ENCODE measurements at places on chromosomes 2 and 18. TPM values are rescaled to one million over a fixed set of nuclear protein-coding genes. Genes with fewer than 3 reads are reported as not detected.

DNA sequence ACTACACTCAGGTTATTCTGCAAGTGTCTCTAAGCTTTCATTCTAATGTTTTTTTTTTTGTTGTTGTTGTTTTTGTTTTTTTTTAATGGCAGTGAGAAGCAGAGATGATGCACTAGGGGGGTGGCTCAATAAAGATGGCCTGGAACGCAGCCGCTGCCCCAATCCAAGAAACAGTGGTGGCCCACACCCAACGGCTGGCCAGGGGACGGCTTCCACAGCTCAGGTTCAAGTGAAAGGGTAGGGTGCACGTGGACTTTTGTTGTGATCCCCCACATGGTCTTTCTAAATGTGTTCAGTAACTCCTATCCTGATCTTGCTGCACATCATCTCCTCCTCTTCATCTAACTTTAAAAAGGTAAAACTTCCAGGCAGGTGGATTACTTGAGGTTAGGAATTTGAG, 190.1 kb downstream of the NDUFA10 start:
- DNase-seq: no peak

GRCh38 chr18:75054046-75054445, 154.9 kb downstream of the PTGR3 start:
- no peak for DNase-seq

DNA sequence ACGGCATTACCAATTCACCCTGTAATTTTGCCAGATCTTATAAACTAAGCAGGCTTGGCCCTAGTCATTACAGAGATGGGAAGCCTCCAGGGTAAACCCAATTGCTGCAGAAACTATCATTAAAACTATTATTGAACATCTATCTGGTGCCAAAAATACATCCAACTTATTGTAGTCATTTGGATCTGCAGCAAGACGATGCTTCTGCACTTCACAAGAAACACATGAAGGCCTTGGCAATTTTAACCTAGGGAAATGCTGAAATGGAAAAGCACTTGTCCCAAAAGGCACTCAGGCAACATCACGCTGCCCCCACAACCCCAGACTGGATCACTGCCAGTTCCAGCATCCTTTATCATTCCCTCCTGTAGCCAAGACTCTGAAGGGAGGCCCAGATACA, 85.3 kb upstream of the ACVR2A start:
- no peak for DNase-seq

GRCh38 chr2:136351684-136352083, 233.7 kb upstream of the CXCR4 start:
- no peak for DNase-seq

- no peak for DNase-seq
These were observed 18.6 kb downstream of the NRXN1 start for GRCh38 chr2:51013079-51013932.

GRCh38 chr2:236901956-236902355, 183.7 kb upstream of the COPS8 start:
- no peak for DNase-seq

- DNase-seq: no peak
These were observed 161.8 kb downstream of the LNPK start for GRCh38 chr2:175840256-175840655.

The RPRM gene
- total RNA-seq: 2.1 TPM

The ERFE gene
- total RNA-seq: 113 TPM

Measured in kidney epithelial cell (primary cell).